ENCODE measurements at places on chromosomes 4 and X. TPM values are rescaled to one million over a fixed set of nuclear protein-coding genes. Genes with fewer than 3 reads are reported as not detected.
A peak's percentile ranks its signal among the peaks of the same experiment; 100 is the strongest.

LEF1 gene
- total RNA-seq, result 3.3 TPM

EDA2R gene
- total RNA-seq, result 1.2 TPM

NUP62CL gene
- total RNA-seq, result not detected

GNL3L gene
- total RNA-seq, result 18.3 TPM

- H3K27ac ChIP-seq, result no peak overlapping the region
- no peaks in the 10 kb centered on the region for H3K4me1 ChIP-seq
- no peak for DNase-seq
- H3K27me3 ChIP-seq, result no peaks in the 10 kb centered on the region
- no peak overlapping the region for H3K4me3 ChIP-seq
- H3K36me3 ChIP-seq, result no peaks in the 10 kb centered on the region
Measured at GRCh38 chr4:86633854-86634253, 39.7 kb downstream of the PTPN13 start.

DNA sequence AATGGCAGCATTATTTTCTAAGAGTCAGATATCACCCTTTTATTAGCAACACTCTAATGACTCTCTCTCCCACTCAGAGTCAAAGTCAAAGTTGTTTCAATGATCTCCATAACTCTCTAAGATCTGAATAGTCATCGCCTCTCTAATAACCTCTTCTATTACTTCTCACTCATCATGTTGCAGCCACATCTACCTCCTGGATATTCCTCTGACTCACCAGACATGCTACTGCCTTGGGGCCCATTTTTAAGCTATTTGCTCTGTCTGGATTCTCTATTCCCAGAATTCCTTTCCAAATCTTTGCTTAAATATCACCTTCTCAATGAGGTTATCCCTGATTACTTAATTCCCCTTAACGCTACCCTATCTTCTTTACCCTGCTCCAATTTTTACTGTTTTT is 391.8 kb upstream of the MAGEB16 start:
- no peak for DNase-seq
- no peaks in the 10 kb centered on the region for H3K36me3 ChIP-seq
- H3K27ac ChIP-seq, result no peak overlapping the region
- no peaks in the 10 kb centered on the region for H3K4me1 ChIP-seq
- no peak overlapping the region for H3K4me3 ChIP-seq
- no peaks in the 10 kb centered on the region for H3K27me3 ChIP-seq

DNA sequence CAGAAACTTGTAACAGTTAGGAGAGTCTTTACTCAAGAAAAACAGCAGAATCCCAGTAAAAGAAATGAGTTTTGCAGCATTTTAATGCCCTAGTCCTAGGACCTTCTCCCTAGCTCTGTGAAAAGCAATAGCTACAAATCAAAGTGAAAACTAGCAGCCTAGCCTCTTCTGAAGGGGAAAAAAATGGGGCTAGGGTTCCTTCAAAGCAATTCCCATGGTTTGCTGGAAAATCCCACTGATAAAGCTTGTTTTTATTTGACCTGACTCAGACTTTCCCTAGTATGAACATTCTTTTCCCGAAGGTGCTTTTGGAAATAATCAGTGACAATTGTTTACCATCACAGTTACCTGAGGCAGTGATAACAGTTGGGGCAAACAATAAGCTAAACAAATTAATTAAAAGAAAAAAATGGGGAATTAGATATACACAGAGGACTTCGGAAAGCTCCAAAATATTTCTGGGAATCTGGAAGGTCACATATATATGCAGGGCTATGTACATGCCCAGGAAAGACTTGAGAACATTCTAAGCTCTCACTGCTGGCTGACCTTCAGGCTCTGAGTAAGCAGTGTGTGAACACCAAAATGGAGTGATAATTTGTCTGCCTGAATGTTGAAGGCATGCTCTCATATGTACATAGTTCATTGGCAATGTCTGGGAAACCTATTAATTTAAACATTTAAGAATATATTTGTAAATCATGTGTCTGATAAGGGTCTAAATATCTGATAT is 285.9 kb downstream of the KCTD8 start:
- H3K27ac ChIP-seq, result no peak overlapping the region
- no peak for DNase-seq
- peaks cover 3% of the 10 kb centered on the region for H3K4me1 ChIP-seq
- no peak overlapping the region for H3K4me3 ChIP-seq

GRCh38 chr4:110484767-110485166 is 8.8 kb downstream of the ENPEP start:
- no peaks in the 10 kb centered on the region for H3K36me3 ChIP-seq
- peak overlapping the region; percentile 6 for H3K27ac ChIP-seq
- H3K4me1 ChIP-seq, result peaks cover 6% of the 10 kb centered on the region
- no peak overlapping the region for H3K4me3 ChIP-seq

DNA sequence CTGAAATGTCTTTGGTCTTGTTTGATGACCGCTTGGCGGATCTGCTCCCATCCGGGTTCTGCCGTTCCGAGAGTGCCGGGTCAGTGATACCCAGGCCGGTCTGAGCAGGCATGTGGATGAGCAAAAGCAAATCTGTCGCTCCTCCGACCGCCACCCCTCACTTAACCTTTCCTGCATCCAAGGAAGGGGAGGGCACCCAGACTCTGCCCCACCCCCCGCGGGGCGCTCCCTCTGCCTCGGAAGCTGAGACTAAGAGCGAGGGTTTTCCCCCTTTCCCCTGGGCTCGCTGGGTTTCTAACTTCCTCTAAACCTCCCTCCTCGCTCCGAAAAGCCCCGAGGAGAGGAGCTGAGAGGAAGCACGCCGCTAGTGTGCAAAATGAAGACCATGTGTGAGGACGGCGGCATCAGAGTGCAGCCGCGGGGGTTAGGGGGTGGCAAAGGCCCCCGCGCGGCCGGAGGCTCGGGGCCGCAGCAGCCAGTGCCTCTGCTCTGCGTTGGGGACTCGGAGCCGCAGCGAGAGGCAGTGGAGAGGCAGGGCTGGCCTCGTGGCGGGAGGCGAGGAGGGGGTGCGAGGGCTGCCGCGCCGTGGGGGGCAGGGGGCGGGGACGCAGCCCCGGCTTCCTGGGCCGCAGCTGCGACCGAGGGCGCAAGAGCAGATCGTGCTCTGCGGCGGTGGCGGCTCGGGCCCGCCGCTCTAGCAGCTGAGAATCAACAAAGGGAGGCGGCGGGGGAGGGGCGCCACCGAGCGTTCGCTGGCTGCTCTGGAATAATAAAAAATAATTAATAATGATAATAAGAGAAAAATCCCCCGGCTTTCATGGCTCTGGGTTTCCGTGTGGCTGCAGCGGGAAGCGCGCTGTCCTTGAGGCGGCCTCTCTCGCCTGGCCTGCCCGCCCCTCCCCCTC is 55.8 kb upstream of the BCOR start:
- peak overlapping the region; percentile 19 for H3K4me3 ChIP-seq
- peak; percentile 73 for DNase-seq
- H3K27ac ChIP-seq, result peak overlapping the region; percentile 77
- H3K4me1 ChIP-seq, result peaks cover 24% of the 10 kb centered on the region

GRCh38 chr4:84032372-84032771 is 466.7 kb downstream of the NKX6-1 start:
- no peak for DNase-seq
- H3K36me3 ChIP-seq, result no peaks in the 10 kb centered on the region
- no peak overlapping the region for H3K27ac ChIP-seq
- no peak overlapping the region for H3K4me3 ChIP-seq
- H3K4me1 ChIP-seq, result no peaks in the 10 kb centered on the region

DNA sequence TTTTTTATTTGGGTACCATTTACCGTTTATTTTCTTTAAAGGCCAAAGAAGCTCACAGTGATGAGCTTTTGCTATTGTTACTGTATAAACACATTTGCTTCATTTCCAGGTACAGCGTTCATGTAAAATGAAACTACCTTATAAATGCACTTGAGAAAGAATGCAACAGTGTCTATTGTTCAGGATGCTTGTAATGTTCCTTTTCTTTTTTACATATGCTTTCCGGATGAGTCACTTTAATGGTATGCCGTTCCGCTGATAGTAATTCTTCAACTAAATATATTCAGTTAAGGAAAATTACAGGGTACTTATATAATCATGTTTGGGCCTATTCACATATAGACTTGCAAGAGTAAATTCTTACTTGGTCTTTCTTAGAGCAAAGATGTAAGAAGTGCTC is 354.9 kb downstream of the RPA4 start:
- H3K27me3 ChIP-seq, result no peaks in the 10 kb centered on the region
- H3K4me3 ChIP-seq, result no peak overlapping the region
- no peaks in the 10 kb centered on the region for H3K36me3 ChIP-seq
- no peaks in the 10 kb centered on the region for H3K4me1 ChIP-seq
- no peak for DNase-seq
- no peak overlapping the region for H3K27ac ChIP-seq

GRCh38 chrX:20038966-20039365 is 48.1 kb upstream of the BCLAF3 start:
- H3K4me3 ChIP-seq, result no peak overlapping the region
- no peaks in the 10 kb centered on the region for H3K27me3 ChIP-seq
- DNase-seq, result no peak
- no peaks in the 10 kb centered on the region for H3K36me3 ChIP-seq
- no peaks in the 10 kb centered on the region for H3K4me1 ChIP-seq

DNA sequence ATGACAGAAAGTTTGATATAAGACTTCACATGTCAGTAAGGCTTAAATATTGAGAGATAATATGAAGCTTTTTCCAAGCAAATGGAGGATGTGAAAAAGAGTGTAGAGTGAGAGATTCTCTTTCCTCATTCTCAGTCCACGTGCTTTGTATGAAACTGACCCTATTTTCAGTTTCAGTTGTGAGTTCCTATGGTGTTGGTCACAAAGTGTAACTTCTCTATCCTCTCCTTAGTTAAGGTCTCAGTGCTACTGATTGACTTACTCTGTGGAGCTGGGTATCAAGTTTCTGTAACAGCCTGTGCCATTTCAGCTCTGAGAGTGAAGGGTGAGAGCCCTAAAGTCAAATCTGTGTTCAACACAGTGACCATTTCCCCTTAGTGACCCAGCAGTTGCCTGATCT is 277.2 kb downstream of the EPHA5 start:
- H3K4me3 ChIP-seq, result no peak overlapping the region
- DNase-seq, result no peak
- H3K27ac ChIP-seq, result no peak overlapping the region
- H3K36me3 ChIP-seq, result no peaks in the 10 kb centered on the region

GRCh38 chr4:183397741-183398297 is 46.6 kb upstream of the CDKN2AIP start:
- H3K36me3 ChIP-seq, result no peaks in the 10 kb centered on the region
- H3K4me1 ChIP-seq, result peaks cover 7% of the 10 kb centered on the region
- H3K27ac ChIP-seq, result no peak overlapping the region
- H3K4me3 ChIP-seq, result peak overlapping the region; percentile 56
- no peaks in the 10 kb centered on the region for H3K27me3 ChIP-seq
- peak; percentile 52 for DNase-seq

GRCh38 chrX:48834383-48834709 is 1.1 kb downstream of the PCSK1N start:
- no peaks in the 10 kb centered on the region for H3K36me3 ChIP-seq
- no peak overlapping the region for H3K4me3 ChIP-seq

DNA sequence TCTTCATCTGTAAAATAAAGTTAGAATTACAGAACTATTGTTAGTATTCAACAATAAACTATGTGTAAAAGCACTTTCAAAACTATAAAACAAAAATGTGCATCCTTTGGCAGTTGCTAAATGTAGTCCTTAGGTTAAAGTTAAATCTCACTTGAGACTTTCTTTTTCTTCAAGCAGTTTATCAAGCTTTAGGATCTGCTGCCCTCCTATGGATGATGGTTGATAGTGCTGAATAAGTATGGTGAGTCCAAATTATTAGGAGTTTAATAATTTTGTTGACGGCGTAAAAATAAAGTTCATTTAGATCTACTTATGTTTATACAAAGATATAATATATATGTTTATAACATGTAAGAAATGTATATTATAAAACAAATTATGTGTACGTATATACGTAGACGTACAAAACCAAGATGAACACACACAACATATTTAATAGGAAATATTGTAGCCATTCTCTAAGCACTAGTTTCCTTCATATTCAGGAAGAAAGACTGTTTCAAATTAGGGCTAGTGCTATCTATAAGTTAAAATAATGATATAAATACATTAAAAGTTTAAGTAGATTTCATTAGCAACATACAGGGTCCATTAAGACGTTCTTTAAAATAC is 22.3 kb downstream of the UGT2A2 start:
- no peaks in the 10 kb centered on the region for H3K4me1 ChIP-seq
- no peak for DNase-seq
- H3K4me3 ChIP-seq, result no peak overlapping the region
- no peaks in the 10 kb centered on the region for H3K36me3 ChIP-seq

- no peaks in the 10 kb centered on the region for H3K36me3 ChIP-seq
- H3K27me3 ChIP-seq, result no peaks in the 10 kb centered on the region
- no peak overlapping the region for H3K27ac ChIP-seq
- no peaks in the 10 kb centered on the region for H3K4me1 ChIP-seq
- DNase-seq, result no peak
- H3K4me3 ChIP-seq, result no peak overlapping the region
Measured at GRCh38 chrX:109036624-109037023, 300.3 kb upstream of the IRS4 start.

- H3K27me3 ChIP-seq, result no peaks in the 10 kb centered on the region
- peak overlapping the region; percentile 47 for H3K27ac ChIP-seq
- H3K4me1 ChIP-seq, result peaks cover 6% of the 10 kb centered on the region
- DNase-seq, result no peak
Measured at GRCh38 chr4:19684084-19684483, 567.6 kb upstream of the SLIT2 start.

DNA sequence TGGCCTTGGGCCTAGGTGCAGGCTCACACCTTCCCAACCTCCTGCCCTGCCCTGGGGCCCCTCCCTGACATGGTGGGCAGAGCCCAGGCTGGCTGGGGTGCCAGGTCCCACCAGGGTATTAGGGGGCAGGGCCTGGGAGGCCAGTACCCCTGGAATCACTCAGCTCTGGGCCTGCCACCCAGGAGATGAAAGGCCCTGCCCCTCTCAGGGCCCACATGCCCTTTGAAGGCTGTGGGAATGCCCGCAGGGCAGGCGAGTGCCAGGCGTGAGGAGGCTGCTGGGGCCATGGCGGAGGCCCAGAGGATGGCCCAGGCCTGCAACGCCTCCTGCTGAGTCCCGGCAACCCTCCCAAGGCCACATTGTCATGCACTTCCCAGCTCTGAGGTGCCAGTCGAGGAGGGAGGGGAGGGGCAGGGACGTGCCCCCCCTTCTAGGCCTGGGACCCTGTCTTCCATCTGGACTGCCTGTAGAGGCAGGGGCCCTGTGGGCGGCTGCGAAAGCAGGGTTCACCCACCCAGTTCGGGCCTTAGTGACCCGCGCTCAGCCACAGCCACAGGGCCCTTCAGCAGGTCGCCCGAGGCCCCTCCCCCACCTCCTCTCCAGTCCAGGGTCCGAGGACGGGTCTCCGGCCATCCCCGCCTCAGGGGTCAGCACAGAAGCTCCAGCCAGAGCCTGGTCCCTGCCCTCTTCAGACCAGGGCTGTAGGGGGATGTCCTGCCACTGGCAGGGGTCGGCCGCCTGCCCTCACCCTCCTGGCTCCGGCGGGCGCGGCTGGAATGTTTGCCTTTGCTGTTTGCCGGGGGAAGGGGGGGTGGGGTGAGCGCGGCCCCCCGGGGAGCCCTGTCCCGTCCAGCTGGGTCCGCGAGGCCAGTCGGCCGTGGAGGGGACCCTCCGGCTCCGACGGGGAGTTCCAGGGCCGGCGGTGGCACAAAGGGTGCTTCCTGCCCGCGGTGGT is 26.7 kb upstream of the FGFR3 start:
- peaks cover 4% of the 10 kb centered on the region for H3K4me1 ChIP-seq
- no peak overlapping the region for H3K27ac ChIP-seq
- no peaks in the 10 kb centered on the region for H3K36me3 ChIP-seq
- peaks cover 58% of the 10 kb centered on the region for H3K27me3 ChIP-seq
- H3K4me3 ChIP-seq, result no peak overlapping the region
- no peak for DNase-seq

Data from sigmoid colon (tissue), 7 donors.